CD4-positive, alpha-beta T cell treated with Interleukin-10 for 1 hour (primary cell): ENCODE measurements at places on chromosomes 1 and 21.
A peak's percentile ranks its signal among the peaks of the same experiment; 100 is the strongest.

GRCh38 chr1:167517535-167518330, 596 bp downstream of the CD247 start:
- DNase-seq, result peak; percentile 83

DNA sequence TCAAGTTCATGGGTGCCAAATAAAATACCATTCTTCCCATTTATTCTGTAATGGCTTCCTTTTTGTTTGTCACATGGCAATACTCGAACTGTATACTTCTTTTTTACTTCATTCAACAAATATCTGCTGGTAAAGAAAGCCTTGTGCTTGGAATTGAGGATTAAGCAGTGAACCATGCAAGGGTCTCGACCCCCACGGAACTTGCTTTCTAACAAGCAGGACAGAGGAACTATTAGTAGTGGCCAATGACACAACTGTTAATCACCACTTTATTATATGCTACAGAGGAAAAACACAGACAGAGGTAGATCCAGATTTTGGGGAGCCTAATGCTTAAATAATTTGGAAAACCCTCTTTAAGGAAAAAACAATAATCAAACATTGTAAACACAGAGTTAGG, 542.2 kb downstream of the DPYD start:
- no peak for DNase-seq

GRCh38 chr1:224784265-224785039, 145.0 kb upstream of the DNAH14 start:
- no peak for DNase-seq

GRCh38 chr1:18996548-18997177, 40.2 kb upstream of the IFFO2 start:
- DNase-seq, result no peak

GRCh38 chr1:223207293-223208066, 64.4 kb upstream of the TLR5 start:
- DNase-seq, result no peak
